ENCODE measurements at places on chromosomes 13 and 19. TPM values are rescaled to one million over a fixed set of nuclear protein-coding genes. Genes with fewer than 3 reads are reported as not detected.

The CRX gene
- not detected for total RNA-seq

- no peak for DNase-seq
Measured at GRCh38 chr13:109584844-109585361, 201.5 kb downstream of the IRS2 start.

GRCh38 chr13:89786531-89786930 is 1561.0 kb upstream of the MIR17HG start:
- DNase-seq, result no peak

The VSIG10L gene
- 0.16 TPM for total RNA-seq

DNA sequence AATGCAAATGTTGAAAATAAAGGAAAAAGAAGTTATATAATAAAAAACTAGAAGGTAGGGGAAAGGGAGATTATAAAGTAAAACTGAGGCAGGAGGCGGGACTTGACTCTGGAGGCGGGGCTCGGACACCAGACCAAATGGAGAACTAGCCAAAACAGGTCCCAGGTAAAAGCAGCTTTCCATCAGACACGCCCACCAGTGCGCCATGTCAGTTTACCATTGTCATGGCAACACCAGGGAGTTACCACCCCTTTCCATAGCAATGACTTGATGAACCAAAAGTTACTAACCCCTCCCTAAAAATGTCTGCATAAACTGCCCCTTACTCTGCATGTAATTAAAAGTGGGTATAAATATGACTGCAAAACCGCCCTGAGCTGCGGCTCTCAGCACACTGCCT is 70.9 kb downstream of the PEPD start:
- DNase-seq, result no peak
